ENCODE measurements at places on chromosomes 6 and 20.

- peak; percentile 57 for DNase-seq
These were observed 35.7 kb downstream of the OGFRL1 start for GRCh38 chr6:71324194-71324785.

GRCh38 chr20:1037039-1037438 lies 34.9 kb upstream of the RSPO4 start:
- no peak for DNase-seq

- DNase-seq = no peak
These were observed 44.9 kb upstream of the CHRNA4 start for GRCh38 chr20:63406011-63406410.

DNA sequence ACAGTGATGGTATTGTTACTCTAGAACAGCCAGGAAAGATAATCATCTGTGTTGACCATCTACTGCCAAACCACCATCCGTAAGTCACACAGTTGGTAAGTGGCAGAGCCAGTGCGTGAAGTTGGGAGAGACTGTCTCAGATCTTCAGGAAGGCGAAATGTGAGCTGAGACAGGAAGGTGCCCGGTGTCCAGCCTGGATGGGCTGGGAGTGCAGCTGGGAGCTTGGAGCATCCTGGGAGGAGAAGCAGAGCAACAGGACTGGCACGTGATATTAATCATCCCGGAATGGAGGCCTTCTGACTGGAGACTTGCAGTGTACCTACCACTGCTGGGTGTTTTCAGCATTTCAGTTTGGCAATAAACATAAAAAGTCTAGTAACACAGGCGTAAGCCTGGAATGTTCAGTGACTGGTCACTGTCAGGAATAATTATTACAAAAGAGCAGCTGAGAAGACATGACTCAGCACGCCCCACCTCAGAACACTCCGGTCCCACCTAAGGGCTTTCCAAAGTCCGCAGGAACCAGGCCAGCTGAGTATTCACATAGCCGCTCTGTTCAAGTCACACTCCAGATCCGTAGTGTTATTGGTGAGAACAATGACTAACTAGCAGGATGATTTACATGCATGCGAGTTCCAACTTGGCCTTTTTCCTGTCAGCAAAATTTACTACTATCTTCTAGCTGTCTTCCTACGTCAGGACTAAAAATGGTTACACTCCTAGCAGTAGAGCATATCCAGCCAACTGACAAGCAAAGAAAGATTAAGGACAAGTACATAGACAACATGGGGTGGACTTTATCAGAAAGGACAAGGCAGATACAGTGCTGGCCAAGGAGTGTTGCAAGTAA lies 45.1 kb upstream of the PNRC1 start:
- DNase-seq = no peak

DNA sequence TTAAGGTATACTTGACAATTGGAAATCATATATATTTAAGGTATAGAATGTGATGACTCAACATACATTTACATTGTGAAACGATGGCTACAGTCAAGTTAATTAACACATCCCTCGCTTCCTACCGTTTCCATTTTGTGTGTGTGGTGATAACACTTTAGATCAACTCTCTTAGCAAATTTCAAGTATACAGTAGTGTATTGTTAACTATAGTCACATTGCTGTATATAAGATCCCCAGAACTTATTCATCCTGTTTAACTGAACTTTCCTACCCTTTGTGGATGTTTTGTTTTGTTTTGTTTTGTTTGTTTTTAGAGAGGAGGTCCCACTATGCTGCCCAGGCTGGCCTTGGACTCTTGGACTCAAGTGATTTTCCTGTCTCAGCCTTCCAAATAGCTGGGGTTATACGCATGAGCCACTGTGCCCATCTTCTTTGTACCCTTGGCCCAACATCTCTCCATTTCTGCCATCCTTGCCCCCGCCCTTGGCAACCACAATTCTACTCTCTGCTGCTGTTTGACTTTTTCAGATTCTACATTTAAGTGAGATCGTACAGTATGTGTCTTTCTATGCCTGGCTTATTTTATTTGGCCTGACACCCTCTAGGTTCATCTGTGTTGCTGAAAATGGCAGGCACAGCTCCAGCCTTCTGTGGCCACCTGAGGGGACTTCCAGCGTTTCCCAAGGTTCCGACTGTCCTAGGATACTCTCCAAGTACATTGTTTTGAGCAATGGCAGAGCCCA lies 90.5 kb upstream of the SNX9 start:
- DNase-seq = no peak

DNA sequence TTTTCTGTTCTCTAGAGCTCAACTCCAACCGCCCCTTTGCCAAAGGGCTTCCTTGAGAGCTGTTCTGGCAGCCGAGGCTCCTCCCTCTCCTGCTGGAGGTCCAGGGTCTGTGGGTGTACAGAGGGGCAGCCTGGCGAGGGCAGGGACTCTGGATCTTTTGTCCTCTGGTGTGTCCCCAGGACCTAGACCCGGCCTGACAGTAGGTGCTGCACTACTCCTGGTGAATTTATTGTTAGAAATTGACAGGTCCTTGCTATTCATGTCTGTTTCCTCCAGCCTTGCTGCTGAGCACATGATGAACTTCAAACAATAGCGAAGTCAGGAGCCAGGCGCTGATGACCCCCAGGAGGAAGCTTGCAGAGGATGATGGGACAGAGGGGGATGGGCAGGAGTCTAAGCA lies 234.7 kb upstream of the SULF2 start:
- no peak for DNase-seq

DNA sequence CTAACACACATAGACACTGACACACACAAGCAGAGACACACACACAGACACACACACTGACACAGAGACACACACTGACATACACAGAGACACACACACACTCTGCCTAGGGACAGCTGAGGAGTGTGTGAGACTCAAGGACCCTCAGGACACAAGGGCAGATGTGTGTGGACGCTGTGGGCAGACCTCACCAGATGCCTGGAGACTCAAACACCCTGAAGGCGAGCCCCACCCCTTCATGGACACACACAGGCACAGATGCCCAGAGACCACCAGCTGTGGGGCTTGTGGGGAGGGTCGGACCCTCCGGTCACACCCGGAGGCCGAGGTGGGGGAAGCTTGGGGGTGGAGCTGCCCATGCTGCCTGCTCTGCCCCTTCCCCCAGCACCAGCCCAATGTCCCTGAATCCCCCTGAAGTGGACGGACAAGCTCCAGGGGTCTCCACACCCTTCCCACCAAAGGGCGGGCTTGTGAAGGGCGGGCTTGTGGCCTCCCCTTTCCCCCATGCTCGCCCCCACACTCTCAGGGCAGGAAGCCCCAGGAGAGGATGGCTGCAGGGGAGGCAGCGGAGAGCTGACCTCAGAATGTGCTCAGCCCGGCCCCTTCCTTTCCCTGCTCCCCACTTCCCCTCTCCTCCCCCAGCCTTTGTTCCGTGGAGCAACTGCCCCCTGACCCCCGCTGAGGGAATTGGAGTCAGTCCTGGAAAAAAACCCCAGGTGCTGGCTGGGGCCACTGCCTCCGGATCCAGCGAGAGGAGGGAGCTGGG lies 13.9 kb upstream of the ABHD16B start:
- no peak for DNase-seq

DNA sequence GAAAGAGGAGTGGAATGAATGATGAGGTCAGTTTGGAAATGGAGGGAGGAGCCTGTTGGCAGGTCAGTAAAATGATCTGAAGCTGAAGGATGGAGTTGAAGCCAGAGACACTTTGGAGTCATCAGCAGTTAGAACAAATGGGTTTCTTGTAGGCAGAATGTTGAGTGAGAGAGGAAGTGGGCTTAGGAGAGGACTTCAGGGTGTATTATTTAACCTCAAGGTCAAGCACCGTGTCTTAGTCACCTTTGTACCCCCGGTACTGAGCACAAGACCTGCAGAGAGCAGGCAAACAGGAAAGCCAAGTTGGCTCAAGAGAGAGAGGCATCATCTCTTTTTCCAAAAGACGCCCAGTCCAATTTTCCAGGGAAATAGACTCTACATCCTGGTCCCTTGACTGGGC lies 23.3 kb downstream of the C20orf173 start:
- no peak for DNase-seq

- DNase-seq = no peak
These were observed 4.2 kb downstream of the SCML4 start for GRCh38 chr6:107819964-107820337.

- DNase-seq = no peak
These were observed 42.9 kb upstream of the PDE10A start for GRCh38 chr6:165705941-165706340.

DNA sequence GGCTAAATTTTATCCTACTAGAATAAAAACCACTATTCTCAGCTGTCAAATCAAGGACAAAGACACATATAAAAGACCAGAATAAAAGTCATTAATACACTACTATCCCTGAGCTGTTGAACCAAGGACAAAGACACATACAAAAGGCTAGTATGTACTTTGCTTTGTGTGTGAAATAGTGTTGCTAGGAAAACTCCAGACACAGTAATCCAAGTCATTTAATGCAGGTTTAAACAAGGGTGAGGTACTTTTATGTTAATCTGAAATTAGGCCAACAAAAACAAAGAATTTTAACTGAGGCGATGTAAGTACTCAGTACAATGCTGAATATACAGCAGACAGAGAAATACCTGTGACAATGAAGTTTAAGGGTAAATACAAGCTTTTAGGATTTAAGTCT lies 18.9 kb downstream of the GCLC start:
- DNase-seq = no peak

- no peak for DNase-seq
These were observed 98.1 kb upstream of the AKAP12 start for GRCh38 chr6:151141685-151142084.

DNA sequence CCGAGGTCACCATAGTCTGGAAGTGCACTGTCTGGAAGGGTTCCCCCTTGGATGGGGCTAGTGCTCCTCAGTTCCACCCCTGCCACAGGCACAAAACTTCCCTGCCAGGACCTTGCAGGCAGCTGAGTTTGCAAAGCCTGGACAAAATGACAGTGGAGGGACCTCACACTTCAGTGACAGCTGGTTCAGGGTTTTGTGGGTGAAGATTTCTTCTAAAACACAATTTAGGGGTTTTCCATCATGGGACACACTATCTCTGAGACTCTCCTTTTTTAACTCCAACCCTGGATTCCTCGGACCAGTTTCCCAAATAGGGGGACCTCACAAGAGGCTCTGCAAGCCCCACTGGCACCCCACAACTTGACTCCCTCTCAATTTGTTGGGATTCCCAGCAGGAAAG lies 33.6 kb upstream of the PREX1 start:
- no peak for DNase-seq

- DNase-seq = no peak
These were observed 147.9 kb upstream of the SHLD1 start for GRCh38 chr20:5602346-5602745.

DNA sequence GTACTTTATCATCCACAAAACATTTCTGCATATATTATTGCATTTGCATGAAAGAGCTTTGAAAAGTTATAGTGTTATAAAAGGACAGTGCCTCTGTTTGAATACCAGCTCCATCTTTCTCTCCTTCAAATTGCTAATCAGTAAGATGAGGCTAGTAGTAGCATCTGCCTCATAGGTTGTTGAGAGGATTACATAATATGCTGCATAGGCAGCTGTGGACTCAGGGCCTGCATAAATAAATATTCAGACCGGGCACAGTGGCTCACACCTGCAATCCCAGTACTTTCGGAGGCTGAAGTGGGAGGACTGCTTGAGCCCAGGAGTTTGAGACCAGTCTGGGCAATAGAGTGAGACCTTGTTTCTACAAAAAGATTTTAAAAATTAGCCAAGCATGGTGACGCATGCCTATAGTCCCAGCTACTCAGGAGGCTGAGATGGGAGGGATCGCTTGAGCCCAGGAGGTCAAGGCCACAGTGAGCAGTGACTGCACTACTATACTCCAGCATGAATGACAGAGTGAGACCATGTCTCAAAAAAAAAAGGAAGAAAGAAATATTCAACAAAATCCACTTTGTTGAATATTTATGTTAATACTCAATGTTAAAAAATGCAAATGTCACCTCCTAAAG lies 18.3 kb upstream of the SEC63 start:
- DNase-seq = no peak

GRCh38 chr6:54003316-54003715 lies 107.9 kb upstream of the MLIP start:
- no peak for DNase-seq

- no peak for DNase-seq
These were observed 283.9 kb upstream of the SUPT3H start for GRCh38 chr6:45661661-45662060.
